ENCODE measurements at places on chromosomes 16 and 17. TPM values are rescaled to one million over a fixed set of nuclear protein-coding genes. Genes with fewer than 3 reads are reported as not detected.

MT1G gene
- total RNA-seq, result 0.74 TPM

HBQ1 gene
- 3.4 TPM for total RNA-seq

TMEM92 gene
- not detected for total RNA-seq

ENPP7 gene
- not detected for total RNA-seq

PRR29 gene
- 1.5 TPM for total RNA-seq

C17orf50 gene
- total RNA-seq, result not detected

CARD14 gene
- total RNA-seq, result 0.74 TPM

RNU2-1 gene
- not detected for total RNA-seq

ASGR1 gene
- 11.3 TPM for total RNA-seq

EIF3CL gene
- 77.9 TPM for total RNA-seq

CPHXL2 gene
- total RNA-seq, result not detected

SPN gene
- 0.25 TPM for total RNA-seq

DNAAF8 gene
- 0.49 TPM for total RNA-seq

GSG1L gene
- 3.7 TPM for total RNA-seq

BAIAP3 gene
- 10.3 TPM for total RNA-seq

NATD1 gene
- 3.0 TPM for total RNA-seq

BCO1 gene
- not detected for total RNA-seq

KRTAP9-9 gene
- total RNA-seq, result not detected

CMTM2 gene
- total RNA-seq, result 0.25 TPM

All from temporal lobe (tissue), 4 donors.